ENCODE measurements at places on chromosomes 6 and 20. TPM values are rescaled to one million over a fixed set of nuclear protein-coding genes. Genes with fewer than 3 reads are reported as not detected.

- DNase-seq, result no peak
These were observed 93.6 kb upstream of the TAB2 start for GRCh38 chr6:149223904-149224351.

Gene WASF1
- total RNA-seq, result 55.7 TPM

Gene GNAS-AS1
- 2.2 TPM for total RNA-seq

Gene MUC21
- total RNA-seq, result not detected

GRCh38 chr6:11702089-11702488 is 76.5 kb downstream of the ADTRP start:
- no peak for DNase-seq

DNA sequence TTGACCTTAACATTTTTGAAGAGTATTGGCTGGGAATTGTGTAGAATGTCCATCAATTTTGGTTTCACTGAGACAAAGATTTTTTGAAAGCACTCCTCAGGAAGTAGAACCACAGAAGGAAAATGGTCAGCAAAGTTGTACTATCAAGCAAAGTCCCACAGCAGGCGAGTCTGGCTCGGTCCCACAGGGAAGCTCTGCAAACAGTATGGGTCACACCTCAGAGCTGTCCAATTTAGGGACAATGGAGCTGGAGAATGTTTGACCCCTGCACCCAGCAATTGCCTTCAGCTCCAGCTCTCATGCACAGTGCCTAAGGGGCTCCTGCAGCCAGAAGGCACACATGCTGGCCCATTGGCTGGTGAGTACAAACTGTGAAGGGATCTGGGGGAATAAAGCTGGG is 147.0 kb downstream of the MAFB start:
- no peak for DNase-seq

DNA sequence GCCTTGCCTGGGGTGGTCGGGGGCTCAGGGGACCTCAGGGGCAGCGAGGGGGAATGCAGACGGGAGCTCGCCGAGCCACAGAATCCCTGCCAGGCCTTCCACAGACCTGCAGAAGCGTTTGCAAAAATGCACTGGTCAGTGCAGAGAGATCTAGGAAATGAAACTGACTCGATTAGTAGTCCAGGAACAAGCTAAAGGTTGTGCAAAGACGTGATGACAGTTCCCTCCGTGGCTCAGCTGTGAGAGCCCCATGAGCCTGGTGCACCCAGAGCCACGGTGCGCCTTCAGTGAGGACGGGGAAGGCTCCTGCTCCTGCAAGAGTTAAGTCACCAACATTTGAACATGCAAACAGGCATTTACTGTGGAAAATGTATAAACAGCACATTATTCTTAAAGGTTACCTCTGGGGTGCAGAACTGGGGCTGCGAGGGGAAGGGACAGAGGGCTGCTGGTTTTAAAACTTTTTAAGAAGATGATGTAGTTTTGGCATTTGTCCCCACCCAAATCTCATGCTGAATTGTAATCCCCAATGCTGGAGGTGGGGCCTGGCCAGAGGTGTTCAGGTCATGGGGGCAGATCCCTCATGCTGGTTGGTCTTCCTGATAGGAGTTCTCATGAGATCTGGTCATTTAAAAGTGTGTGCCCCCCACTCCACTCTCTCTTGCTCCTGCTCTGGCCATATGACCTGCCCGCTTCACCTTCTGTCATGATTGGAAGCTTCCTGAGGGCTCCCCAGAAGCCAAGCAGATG is 147.3 kb downstream of the DLL1 start:
- DNase-seq, result no peak

- peak; percentile 36 for DNase-seq
These were observed 51.9 kb upstream of the UBR2 start for GRCh38 chr6:42511803-42512422.

GRCh38 chr6:4262526-4262925 is 127.2 kb upstream of the ECI2 start:
- no peak for DNase-seq
